ENCODE measurements at places on chromosomes 1 and 21. TPM values are rescaled to one million over a fixed set of nuclear protein-coding genes. Genes with fewer than 3 reads are reported as not detected.

DNA sequence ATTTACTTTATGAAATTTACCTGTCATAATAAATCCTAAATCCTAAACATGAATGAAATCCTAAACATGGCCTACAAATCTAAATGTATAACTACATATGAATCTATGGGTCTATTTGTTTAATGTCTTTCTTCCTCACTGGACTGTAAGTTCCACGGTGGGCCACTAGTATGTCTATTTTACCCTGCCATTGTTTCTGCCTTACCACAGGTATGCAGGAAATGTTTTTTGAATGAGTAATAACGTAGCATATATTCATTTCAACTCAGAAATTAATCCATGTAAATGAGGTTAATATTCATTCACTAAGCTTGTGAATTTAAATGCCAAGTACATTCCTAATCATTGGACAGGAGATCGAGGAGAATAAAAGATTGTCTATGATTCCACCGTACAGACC is 35.3 kb downstream of the B3GALNT2 start:
- H3K4me3 ChIP-seq: no peak overlapping the region
- H3K27me3 ChIP-seq: no peaks in the 10 kb centered on the region
- no peaks in the 10 kb centered on the region for H3K36me3 ChIP-seq
- H3K27ac ChIP-seq: no peak overlapping the region

DNA sequence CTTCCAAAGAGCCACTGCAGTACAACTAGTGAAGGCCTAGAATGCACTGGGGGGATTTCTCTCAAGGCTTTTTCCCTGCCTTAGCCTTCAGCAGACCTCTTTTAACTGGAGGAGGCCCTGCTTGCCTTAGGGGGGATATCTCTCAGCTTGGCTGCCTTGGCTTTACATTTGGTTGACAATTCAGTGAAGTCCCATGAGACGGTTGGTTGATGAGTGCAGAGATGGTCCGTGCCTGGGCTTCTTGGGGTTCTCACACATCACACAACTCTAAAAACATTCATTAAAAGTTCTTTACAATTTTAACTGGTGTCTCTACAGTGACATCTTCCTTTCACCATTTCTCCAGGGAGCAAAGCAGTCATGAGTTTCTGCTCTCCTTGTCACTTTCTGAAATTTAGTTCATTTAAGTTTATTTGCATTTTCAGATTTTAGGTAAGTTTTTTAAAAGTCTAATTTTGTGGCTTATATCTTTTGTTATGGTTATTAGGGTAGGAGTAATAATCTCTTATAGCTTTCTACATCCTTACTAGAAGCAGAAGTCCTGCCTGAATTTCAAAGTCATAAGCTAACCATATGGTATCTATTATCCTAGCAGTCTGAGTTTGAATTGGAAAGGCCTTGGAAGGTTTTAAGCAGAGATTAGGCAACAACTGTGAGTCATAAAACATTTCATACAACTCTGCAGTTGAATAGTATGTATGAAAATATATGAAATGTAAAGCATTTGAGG is 487.6 kb downstream of the DPYD start:
- no peak overlapping the region for H3K27ac ChIP-seq
- H3K4me3 ChIP-seq: no peak overlapping the region
- no peaks in the 10 kb centered on the region for H3K27me3 ChIP-seq
- no peak for DNase-seq
- no peaks in the 10 kb centered on the region for H3K4me1 ChIP-seq

DNA sequence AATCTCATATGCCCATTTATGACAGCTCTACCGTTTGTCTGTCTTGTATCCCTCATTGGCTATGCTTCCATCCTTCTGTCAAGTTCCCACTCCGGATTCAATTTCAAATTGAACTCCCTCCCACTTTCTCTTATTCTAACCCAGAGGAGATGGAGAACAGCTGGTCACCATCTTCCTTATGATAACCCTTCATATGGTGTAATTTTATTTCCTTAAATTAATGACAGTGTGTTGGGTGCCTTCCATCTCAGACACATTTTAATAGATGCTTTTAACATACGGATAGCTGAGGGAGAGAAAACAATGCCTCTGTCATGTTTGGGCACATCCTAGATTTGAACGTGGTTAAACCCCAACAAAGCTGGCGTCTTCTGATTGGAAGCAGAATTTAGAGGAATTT is 103.0 kb upstream of the PLXNA2 start:
- H3K4me3 ChIP-seq: no peak overlapping the region
- no peaks in the 10 kb centered on the region for H3K36me3 ChIP-seq
- H3K27ac ChIP-seq: no peak overlapping the region
- no peaks in the 10 kb centered on the region for H3K4me1 ChIP-seq
- no peak for DNase-seq

DNA sequence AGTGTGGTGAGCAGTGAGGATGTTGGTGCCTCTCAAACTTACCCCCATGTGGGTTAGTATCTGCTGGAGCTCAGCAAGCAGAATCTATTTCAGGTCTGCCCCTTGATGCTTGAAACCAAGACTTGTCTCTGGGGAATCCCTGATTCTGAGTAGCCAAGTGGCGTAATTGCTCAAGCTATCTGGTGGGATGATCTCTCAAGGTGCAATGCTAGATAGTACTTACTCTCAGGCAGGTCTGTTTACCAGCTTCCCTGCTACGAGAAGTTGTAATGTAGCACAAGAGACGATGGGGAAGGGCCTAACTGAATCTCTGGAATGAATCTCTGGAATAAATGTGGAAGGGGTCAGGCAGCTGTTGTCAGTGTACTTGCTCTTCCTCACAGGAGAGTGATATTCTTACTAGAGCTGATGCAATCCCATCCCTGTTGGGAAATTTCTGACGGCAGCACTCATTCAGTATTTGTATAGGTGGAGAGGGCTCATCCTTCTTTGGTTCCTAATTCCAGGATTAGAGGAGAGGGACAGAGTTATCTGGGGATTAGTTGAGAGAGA is 65.4 kb downstream of the MACF1 start:
- DNase-seq: no peak
- no peaks in the 10 kb centered on the region for H3K36me3 ChIP-seq
- H3K27me3 ChIP-seq: no peaks in the 10 kb centered on the region
- no peak overlapping the region for H3K4me3 ChIP-seq

DNA sequence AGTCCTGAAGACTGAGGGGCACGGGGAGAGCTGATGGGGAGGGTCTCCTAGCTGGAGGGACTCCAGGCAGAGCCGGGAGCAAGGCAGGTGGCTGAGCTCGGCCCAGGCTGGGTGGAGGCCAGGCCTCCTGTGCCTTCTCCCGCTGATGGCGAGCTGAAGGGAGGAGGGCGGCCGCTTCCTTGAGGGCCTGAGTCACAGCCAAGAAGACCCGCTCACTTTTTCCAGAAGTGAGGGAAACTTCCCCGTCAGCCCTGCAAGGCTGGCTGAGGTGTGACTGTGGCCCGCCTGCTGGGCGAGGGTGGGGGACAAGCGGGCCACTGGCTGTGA is 1.7 kb upstream of the VWA1 start:
- no peaks in the 10 kb centered on the region for H3K36me3 ChIP-seq
- no peak for DNase-seq
- H3K4me1 ChIP-seq: peaks cover 58% of the 10 kb centered on the region
- H3K27me3 ChIP-seq: no peaks in the 10 kb centered on the region
- H3K4me3 ChIP-seq: peak overlapping the region; percentile 65

- H3K27ac ChIP-seq: no peak overlapping the region
- no peak for DNase-seq
- no peaks in the 10 kb centered on the region for H3K36me3 ChIP-seq
- H3K4me3 ChIP-seq: no peak overlapping the region
These were observed 11.6 kb downstream of the DSTYK start for GRCh38 chr1:205199931-205200299.

CHAF1B gene
- 4.9 TPM for total RNA-seq

HFM1 gene
- 4.8 TPM for total RNA-seq

AMPD1 gene
- 0.23 TPM for total RNA-seq

WNT3A gene
- total RNA-seq: 2.4 TPM

FAM229A gene
- total RNA-seq: 24.2 TPM

CAPN9 gene
- total RNA-seq: 0.59 TPM
